Stimulated activated CD4-positive, alpha-beta T cell treated with anti-CD3 and anti-CD28 coated beads, TNF-alpha, amount 100 ng/mL, for 1 hour (primary cell): ENCODE measurements at places on chromosomes 6 and 20.

GRCh38 chr6:157699777-157700636 is 123.0 kb upstream of the SNX9 start:
- DNase-seq: no peak

GRCh38 chr6:157045831-157046454 is 268.8 kb downstream of the ARID1B start:
- no peak for DNase-seq

GRCh38 chr6:31149827-31150447 is 7.7 kb downstream of the CCHCR1 start:
- DNase-seq: no peak

GRCh38 chr6:133286765-133287164 is 45.6 kb downstream of the EYA4 start:
- DNase-seq: no peak

DNA sequence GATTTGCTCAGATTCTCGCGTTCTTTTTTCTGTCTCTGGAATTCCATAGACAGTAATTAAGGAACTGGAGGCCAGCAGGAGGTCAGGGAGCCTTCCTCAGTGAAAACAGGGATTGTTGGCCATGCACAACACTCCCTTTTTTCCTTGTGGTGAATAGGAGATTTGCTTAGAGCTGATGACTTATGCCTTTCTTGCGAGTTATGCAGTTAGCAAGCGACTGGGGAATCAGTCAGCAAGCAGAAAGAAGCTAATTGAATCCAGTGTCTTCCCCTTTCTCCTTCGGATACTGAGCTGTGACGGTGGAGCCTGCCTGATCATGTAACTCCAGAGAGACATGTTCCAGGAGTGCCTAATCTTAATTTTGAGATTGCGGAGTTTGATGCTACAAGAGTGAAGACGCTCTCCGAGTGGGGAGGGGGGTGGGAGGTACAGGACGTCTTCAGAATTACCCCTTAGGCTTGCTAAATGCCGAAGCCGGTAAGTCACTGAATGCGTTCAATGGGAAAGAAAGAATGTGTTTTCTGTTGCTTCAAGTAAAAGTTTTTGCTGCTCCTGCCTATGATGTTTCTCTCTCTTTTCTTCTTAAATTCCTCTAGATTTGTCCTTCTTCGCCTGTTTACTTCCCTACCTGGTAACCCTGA is 165.9 kb downstream of the SASH1 start:
- no peak for DNase-seq

DNA sequence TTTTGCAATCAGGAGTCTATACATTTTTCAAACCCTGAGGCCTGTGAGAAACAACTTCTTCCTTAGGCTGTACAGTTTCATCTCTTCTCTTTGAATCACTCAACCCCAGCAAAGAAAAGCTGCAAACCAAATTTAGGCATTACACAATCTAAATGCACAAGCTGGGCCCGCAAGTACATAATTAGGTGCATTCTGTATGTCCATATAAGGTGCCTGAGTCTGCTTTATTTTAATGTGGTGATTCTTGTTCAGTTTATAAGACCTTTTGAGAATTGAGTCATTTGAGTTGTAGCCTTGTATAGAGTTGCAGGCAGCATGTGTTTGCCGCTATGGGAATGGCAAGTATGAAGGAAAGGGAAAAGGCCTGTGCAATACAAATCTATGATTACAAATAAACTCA is 709.6 kb upstream of the MARCKS start:
- no peak for DNase-seq

DNA sequence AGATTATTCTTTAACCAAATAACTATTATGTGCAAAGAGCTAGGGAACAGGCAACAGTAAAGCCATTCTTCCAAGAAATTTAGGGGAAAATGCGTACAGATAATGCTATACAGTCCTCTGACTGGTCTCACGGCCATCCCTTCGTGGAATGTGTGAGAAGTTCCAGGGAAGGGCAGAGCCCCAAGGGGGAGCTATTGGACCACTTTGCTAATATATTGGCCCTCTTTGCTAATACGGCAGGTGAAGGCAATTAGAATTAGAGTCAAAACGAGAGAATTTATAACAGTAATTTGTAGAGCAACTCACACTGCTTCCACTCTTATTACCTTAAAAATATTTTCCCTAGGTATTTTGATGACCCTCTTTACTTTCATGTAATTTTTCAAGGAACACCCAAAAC is 140.4 kb downstream of the IMPG1 start:
- no peak for DNase-seq

- no peak for DNase-seq
Measured at GRCh38 chr20:36815454-36816091, 42.0 kb upstream of the DSN1 start.

- peak; percentile 60 for DNase-seq
Measured at GRCh38 chr6:32796848-32797776, 19.7 kb downstream of the HLA-DOB start.

- DNase-seq: no peak
Measured at GRCh38 chr20:23152308-23152892, 66.3 kb upstream of the CD93 start.

DNA sequence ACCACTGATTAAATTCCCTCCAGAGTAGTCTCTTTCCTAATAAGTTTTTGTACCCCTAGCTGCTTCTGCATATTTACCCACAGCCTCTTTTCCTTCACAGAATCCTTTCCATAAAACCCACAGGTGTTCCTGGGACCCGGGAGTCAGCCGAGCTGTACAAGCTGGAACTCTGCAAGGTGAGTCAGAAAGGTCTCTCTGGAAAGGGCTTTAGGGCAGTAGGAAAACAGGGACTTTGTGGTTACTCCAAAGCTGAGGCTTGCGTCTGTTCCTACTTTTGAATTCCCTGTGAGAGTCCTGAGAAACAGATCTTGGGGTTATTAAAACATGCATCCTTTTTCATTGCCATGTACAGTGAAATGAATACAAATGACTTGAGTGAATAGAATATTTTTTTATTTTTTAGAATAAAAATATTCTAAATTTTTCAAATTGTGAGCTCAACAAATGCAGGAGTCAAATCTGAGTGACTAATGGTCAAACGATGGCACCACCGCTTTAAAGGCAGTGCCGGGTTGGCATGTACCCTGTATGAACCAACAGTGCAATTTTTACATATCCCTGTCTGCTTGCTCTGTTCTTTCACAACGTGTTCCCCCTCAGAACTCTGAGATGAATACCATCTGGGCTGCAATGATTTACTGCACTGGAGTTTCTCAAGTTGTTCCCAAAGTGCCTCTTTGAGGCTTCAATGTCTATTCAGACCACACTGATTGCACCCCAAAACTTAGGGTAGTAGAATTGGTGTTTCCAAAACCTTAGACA is 78.4 kb downstream of the GFRAL start:
- no peak for DNase-seq
